ENCODE measurements at places on chromosomes 3 and 15. TPM values are rescaled to one million over a fixed set of nuclear protein-coding genes. Genes with fewer than 3 reads are reported as not detected.
A peak's percentile ranks its signal among the peaks of the same experiment; 100 is the strongest.

DNA sequence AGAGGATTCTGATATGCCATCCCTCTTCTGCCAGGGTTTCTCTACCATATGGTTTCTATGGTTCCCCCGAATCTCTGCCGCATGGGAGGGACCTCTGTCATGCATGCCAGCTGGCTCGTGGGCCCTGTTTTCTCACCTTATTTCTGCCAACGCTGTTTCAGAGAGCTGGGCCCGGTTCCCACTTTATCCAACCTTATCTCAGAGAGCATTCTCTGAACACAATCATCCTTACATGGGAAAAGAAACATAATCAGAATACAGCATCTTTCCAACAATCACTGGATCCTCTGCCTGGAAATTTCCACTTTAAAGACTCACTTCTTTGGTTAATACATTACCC is 234.5 kb upstream of the ZBTB20 start:
- H3K27ac ChIP-seq, result no peak overlapping the region
- no peak overlapping the region for H3K4me3 ChIP-seq
- no peaks in the 10 kb centered on the region for H3K4me1 ChIP-seq
- H3K27me3 ChIP-seq, result peaks cover 6% of the 10 kb centered on the region
- no peaks in the 10 kb centered on the region for H3K36me3 ChIP-seq

DNA sequence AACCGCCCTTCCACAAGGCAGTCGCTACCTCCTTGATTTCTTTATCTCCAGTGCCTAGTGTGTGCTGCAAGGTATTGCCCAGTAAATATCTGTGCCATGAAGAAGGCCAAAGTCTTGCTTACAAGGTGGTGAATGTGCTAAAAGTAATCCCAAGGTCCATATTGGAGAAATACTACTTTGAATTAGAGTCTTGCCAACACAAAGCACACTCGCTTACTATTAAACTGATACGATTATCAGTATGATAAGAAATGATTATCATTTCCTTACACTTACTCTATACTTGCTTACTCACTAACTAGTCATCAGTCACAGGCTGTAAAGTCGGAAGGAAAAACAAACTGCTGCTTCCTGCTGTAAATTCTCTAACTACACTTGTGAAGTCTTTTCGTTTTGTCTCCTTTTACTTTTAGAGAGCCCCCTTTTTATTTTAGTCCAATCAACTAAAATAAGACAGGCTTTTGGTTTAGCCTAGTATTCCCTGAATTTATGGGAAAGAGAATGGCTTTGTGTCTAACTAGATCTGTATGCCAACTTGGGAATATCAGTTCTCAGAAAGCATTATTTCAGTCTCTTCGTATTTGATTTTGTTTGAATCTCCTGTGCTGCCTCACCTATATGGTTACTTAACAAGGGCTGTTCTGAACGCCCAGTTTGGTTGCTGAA is 107.1 kb upstream of the TSC22D2 start:
- H3K27me3 ChIP-seq, result peaks cover 30% of the 10 kb centered on the region
- no peak overlapping the region for H3K27ac ChIP-seq
- DNase-seq, result no peak

DNA sequence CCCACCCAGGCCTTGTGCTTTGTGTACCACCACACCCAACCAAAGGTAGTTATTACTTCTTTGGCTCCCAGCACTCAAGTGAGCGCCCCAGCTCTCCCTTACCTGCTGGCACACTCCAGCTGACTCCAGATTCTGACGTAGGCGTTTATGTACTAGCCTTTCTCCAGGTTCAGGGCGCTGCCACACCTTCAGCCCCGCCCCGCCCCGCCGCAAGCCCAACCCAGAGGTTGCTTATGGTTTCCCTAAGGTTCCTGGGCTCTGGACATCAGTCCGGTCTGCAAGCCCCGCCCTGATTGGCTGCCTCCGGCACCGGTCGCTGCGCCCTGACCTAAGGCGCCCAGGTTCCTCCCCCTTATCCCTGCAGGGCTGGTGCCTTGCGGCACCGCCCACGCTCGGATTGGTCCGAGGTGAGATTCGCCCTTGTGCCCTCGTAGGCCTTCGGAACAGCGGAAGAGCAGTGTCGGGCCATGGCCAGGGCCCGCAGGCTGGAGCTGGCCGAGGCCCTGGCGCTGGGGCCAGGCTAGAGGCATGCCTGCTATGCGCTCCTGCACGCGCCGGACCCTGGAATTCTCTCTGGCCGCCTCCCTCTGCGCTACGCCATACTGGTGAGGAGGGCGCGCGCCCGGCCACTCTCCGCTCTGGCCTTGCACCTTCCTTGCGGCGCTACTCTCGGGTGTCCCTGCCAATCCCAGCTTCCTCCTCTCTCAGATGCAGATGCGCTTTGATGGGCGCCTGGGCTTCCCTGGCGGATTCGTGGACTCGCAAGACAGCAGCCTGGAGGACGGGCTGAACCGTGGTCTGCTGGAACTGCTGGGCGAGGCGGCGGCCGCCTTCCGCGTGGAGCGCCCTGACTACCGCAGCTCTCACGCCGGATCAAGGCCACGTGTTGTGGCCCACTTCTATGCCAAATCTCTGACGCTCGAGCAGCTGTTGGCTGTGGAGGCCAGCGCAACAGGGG is 19.8 kb upstream of the NUDT16 start:
- H3K36me3 ChIP-seq, result peaks cover 2% of the 10 kb centered on the region
- peaks cover 42% of the 10 kb centered on the region for H3K27me3 ChIP-seq
- peak overlapping the region; percentile 70 for H3K4me3 ChIP-seq
- peaks cover 5% of the 10 kb centered on the region for H3K4me1 ChIP-seq
- peak; percentile 14 for DNase-seq
- H3K27ac ChIP-seq, result no peak overlapping the region

- no peak overlapping the region for H3K27ac ChIP-seq
- H3K36me3 ChIP-seq, result no peaks in the 10 kb centered on the region
- no peak for DNase-seq
Observed at GRCh38 chr15:88389120-88389519, 78.1 kb downstream of the MRPL46 start.

Gene TM4SF4
- total RNA-seq, result not detected

Gene PIERCE2
- not detected for total RNA-seq

Gene NPAP1
- not detected for total RNA-seq

Gene C15orf61
- 5.2 TPM for total RNA-seq

Gene ATP2C1
- total RNA-seq, result 48.8 TPM

Gene FILIP1L
- total RNA-seq, result 0.48 TPM

Measured in activated naive CD8-positive, alpha-beta T cell treated with anti-CD3 and anti-CD28 coated beads for 36 hours (primary cell).